ENCODE measurements at places on chromosomes 16 and 17.

GRCh38 chr16:66087308-66087707 lies 279.2 kb upstream of the CDH5 start:
- DNase-seq = no peak

GRCh38 chr16:55889518-55889917 lies 14.3 kb upstream of the CES5A start:
- no peak for DNase-seq

- no peak for DNase-seq
Measured at GRCh38 chr16:81547194-81547938, 102.8 kb downstream of the CMIP start.

- peak; percentile 83 for DNase-seq
Measured at GRCh38 chr16:69056421-69056820, 49.0 kb upstream of the HAS3 start.

DNA sequence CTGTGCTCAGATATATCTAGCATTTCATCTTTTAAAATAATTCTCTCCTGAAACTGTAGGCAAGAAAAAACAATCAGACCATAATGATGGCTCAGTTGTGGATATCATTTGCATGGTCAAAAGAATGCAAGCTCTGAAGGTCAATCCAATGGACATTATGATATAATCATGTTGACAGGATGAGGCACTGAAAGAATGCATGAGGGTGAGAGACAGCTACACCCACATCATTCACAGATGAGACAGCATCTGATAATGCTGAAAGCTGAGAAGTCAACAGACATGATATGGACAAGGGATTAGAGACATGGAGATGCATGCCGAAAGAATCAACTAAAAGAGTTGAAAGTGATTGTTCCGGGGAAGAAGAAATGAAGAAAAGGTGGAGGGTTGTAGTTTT lies 346.4 kb upstream of the CDH5 start:
- no peak for DNase-seq

- DNase-seq = no peak
Measured at GRCh38 chr17:8939496-8940334, 25.8 kb downstream of the PIK3R5 start.

GRCh38 chr16:24771132-24771778 lies 41.8 kb downstream of the TNRC6A start:
- DNase-seq = no peak

DNA sequence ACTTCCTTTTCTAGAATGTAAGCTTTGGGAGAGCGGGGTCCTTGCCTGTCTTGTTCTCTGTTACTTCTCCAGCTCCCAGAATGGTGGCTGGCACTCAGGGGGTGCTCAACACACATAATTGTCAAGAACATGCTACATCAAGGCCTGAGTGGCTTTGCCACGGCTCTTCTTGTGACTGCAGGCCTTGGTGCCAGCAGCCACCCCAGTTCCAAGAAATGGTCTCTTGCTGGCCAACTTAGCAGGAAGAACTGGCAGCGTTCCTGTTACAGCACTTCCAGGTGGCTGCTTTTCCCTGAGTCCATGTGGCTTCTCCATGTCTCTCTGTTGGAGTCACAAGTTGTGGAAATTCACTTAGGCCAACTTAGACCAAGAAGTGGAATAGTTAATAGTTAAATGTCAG lies 36.1 kb downstream of the PRKCB start:
- no peak for DNase-seq

DNA sequence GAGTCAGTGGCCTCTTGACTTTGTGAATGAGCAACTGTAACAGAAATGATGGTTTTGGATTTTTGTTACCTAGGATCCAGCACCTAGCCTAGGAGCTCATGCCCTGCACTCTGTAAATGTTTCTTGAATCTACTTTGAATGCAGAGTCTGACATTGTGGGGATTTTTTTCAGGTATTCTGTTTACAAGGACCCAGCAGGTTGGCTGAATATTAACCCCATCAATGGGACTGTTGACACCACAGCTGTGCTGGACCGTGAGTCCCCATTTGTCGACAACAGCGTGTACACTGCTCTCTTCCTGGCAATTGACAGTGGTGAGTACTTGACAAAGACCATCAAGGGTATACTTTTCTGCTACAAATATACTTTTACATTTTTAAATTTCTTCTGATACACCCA lies 59.8 kb upstream of the HSBP1 start:
- no peak for DNase-seq

DNA sequence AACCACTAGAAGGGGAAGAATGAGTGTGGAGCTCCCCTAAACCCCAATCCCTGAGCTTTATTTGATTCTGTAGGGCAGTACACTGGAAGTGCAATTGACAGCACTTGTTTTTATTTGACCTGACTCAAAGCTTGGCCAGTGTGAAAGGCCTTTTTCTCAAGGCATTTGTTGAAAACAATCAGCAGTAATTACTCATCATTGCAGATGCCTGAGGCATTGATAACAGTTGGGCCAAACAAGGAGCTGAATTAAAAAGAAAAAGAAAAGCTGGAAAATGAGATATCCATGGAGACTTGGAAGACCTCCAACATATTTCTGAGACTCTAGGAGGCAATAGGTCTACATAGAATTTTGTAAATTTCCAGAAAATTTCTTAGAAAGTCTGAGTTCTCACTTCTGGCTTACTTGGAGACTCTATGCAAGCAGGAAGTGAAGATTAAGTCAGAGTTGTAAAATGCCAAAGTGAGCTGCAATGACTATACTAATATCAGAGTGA lies 200.8 kb upstream of the KCNJ16 start:
- DNase-seq = no peak

DNA sequence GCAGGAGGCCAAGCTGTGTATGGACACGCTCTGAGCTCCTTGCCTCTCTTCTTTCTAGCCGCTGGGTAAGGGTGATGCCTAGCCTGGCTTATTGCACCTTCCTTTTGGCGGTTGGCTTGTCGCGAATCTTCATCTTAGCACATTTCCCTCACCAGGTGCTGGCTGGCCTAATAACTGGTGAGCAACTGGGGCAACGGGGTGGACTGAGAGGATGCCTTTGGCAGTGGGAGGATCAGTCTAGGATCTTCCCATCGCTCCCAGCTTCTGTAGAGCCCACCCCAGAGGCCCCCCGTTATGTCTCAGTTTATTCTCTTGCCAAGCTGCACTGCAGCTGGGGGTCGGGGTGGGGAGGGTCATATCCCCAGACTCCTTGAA lies 4.4 kb downstream of the G6PC3 start:
- no peak for DNase-seq

- peak; percentile 37 for DNase-seq
Measured at GRCh38 chr17:64192589-64192988, 62.6 kb upstream of the ERN1 start.

GRCh38 chr17:64500487-64500859 lies 3.6 kb upstream of the POLG2 start:
- DNase-seq = no peak

- no peak for DNase-seq
Measured at GRCh38 chr17:19485800-19486340, 47.8 kb upstream of the SLC47A1 start.

- DNase-seq = no peak
Measured at GRCh38 chr17:19364699-19365498, 2.4 kb upstream of the B9D1 start.

DNA sequence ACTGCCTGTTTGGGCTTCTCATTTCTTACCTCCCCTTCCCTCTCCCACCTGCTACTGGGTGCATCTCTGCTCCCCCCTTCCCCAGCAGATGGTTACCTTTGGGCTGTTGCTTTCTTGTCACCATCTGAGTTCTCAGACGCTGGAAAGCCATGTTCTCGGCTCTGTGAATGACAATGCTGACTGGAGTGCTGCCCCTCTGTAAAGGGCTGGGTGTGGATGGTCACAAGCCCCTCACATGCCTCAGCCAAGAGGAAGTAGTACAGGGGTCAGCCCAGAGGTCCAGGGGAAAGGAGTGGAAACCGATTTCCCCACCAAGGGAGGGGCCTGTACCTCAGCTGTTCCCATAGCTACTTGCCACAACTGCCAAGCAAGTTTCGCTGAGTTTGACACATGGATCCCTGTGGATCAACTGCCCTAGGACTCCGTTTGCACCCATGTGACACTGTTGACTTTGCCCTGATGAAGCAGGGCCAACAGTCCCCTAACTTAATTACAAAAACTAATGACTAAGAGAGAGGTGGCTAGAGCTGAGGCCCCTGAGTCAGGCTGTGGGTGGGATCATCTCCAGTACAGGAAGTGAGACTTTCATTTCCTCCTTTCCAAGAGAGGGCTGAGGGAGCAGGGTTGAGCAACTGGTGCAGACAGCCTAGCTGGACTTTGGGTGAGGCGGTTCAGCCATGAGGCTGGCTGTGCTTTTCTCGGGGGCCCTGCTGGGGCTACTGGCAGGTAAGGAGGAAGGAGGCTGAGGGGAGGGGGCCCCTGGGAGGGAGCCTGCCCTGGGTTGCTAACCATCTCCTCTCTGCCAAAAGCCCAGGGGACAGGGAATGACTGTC lies at the start of gene CD68:
Gene CD68 (plus strand): TSS at position 638 of the 833 bp plus-strand sequence. CDS start 40 bp downstream, at position 678.
- peak; percentile 99 for DNase-seq

GRCh38 chr17:42312285-42313130 lies 24.2 kb downstream of the STAT5A start:
- peak; percentile 46 for DNase-seq

DNA sequence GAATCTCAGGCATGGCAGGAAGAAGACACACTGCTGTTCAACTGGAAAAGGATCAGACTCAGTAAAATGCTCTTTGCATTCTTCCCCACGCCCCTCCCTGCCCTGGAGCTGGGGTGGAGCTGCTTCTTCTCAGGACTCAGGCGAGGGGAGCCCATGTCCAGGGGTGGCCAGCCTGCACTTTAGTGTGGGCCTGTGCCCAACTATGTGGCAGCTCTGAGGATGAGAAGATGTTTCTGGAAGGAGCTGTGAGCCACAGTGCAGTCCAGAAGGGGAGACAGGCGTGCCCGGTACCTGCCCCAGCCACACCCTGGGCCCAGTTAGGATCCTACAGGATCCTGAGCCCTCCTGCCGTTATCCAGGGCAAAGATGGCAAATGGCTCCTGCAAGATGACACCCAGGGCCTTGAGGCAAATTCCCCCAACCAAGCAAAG lies 120.3 kb downstream of the ANKRD11 start:
- DNase-seq = no peak

DNA sequence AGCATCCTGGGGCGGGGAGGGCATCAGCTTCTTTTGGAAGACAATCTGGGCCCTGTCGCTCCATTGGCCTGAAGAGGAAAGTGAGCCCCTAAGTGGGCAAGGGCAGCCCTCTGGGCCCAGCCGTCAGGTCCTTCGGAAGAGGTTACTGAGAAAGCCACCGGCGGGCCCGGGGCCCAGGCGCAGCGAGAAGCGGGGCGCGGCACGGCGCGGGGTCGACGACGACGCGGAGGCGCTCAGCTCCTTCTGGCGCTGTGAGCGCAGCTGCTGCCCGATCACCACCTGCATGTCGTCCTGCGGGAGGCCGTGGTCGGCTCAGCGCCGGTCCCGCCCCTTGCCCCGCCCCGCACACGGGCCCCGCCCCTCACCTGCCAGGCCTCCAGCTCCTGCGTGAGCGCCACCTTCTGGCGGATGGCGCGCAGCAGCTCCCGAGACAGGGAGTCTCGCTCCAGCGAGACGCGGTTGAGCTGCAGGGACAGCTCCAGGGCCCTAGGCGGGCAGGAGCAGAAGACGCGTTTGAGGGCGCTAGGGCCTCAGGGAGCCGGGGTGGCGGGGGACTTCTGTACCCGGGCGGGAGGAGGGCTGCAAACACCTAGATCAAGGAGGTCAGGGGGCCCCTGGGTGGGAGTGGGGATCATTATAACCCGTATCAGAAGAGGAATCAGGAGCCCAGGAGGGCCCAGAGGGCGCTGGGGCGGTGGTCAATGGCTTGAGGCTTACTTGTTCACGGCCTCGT lies 4.3 kb downstream of the THOC6 start:
- peak; percentile 89 for DNase-seq

Measured in inflammatory macrophage (primary cell).